CD4-positive, alpha-beta T cell treated with Interleukin-4 for 1 hour (primary cell): ENCODE measurements at places on chromosomes 3 and 15.

GRCh38 chr15:75943713-75944215 lies 40.1 kb downstream of the FBXO22 start:
- DNase-seq = no peak

DNA sequence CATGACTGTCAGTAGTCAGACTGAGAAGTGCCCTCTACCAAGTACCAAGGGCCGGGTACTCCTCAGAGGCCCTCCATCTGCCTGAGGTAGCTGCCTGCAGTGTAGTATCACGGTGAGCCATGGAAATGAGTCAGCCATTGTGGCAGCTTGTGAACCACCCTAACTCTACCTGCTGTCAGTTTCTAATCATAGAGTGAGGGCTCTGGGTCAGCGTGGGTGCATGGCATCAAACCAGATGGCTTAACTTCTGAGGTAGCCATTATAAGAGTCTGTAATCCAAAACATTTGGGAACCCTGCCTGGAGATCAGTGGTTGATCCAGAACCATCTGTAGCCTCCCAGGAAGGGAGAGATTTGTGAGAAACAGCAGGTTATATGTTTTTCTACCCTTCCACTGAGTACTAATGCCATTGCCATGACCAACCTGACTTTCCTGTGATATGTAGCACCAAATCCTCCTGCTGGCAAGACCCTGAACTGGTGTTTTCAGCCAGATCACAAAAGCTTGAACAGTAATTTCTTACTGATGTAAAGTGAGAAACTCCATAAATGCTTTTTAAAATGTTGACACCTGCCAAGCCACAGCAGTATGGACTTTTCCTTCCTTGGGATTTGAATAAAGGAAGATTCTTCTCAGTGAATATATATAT lies 38.9 kb downstream of the ABHD2 start:
- DNase-seq = no peak

GRCh38 chr3:87309601-87310000 lies 33.2 kb upstream of the POU1F1 start:
- no peak for DNase-seq

DNA sequence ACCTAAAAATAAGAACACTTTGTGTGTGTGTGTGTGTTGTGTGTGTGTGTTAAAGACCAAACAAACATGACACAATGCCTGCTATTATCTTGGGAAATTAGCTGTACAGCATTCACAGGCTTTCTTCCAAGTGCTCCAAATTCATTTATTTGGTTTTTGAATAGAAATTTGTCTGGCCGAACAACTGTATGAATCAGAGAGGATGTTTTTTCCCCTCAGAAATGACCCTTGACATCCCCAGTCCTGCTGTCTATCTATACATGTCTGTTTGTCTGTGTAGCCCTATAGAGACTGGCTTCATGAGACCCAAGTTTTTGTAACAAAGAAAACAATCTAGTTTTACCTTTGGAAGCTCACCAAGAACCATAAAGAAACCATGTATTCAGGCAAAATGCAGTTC lies 549.8 kb downstream of the NSUN3 start:
- no peak for DNase-seq

DNA sequence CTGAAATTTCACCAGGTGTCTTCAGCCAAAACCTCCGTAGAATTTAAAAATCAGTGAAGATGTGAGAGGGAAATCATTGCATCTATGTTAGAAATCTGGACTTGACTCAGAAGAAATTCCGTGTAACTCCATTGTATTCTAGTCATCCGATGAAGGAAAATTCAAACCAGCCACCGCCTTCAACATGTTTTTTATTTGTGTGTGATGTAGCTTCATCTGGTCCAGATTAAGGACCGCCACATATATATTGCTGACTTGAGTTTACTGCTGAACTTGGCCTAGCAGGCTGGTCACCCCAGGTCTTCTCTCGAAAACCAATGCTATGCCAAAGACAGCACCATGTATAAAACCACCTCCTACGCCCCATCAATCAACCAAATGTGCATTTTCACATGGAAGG lies 120.9 kb downstream of the FOXP1 start:
- DNase-seq = no peak

GRCh38 chr15:68383161-68384074 lies 48.5 kb downstream of the ITGA11 start:
- peak; percentile 60 for DNase-seq

DNA sequence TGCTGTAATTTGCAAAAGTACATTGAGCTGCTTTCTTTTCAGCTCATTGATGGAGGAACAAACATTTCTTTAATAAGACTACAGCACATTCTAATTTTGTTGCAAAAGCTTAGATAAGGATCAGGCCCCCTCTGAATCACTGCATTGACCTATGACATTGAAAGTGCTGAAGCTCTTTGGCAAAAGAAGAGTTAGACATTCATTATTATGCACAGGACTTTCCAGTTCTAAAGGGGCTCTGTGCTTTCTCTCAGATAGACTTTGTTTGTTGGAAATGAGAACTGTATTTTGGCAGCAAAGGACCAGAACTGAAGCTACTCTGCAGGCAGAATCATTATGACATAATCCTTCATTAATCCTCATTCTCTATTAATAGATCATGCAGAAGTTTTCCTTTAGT lies 252.9 kb upstream of the SOX2 start:
- DNase-seq = no peak

GRCh38 chr3:30643763-30644462 lies 37.5 kb downstream of the TGFBR2 start:
- peak; percentile 65 for DNase-seq

GRCh38 chr3:197222937-197223370 lies 75.5 kb downstream of the DLG1 start:
- DNase-seq = no peak

DNA sequence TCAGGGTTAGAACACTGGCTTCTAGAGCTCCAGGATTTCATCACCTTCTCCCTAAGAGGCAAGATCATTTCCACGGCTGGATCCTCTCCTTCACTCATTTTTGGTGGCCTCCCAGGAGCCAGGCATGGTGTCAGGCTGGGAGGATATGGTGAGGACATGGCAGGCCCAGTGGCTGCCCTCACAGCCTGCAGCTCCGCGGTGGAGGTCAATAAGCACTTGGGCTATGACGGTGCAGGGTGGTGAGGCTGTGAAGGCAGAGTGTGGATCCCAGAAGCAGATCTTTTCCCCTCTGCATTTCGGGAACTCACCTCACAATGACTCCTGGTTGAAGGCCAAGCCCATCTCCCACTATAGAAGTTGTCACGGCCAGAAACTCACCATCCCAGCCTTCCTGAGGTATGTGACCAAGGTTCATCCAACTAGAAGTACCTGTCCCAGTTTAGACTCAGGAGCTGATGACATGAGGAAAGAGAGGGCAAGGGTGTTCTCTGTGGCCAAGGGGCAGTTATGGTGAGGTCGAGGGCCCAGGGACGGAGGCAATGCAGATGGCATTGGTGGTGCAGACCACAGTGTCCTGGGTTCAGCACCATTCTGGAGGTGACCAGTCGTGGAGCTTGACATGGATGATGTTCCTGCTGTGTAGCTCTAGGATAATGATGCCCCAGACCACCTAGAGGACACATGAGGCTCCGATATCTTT lies 100.1 kb upstream of the SMAD3 start:
- no peak for DNase-seq

DNA sequence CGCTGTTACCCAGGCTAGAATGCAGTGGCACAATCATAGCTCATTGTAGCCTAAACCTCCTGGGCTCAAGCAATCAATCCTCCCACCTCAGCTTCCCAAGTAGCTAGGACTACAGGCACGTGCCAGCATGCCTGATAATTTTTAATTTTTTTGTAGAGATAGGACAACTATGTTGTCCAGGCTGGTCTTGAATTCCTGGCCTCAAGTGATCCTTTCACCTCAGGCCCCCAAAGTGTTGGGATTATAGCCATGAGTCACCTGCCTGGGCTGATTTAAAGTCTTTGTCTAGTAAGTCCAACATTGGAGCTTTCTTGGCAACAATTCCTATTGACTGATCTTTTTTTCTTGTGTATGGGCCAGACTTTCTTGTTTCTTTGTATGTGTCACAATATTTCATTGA lies 28.1 kb downstream of the SPINK8 start:
- no peak for DNase-seq

GRCh38 chr3:109325109-109325508 lies 8.8 kb upstream of the DPPA2 start:
- no peak for DNase-seq

GRCh38 chr3:196144383-196145105 lies 62.7 kb upstream of the TFRC start:
- DNase-seq = peak; percentile 55

- no peak for DNase-seq
Measured at GRCh38 chr3:32841867-32842470, 24.2 kb downstream of the TRIM71 start.

DNA sequence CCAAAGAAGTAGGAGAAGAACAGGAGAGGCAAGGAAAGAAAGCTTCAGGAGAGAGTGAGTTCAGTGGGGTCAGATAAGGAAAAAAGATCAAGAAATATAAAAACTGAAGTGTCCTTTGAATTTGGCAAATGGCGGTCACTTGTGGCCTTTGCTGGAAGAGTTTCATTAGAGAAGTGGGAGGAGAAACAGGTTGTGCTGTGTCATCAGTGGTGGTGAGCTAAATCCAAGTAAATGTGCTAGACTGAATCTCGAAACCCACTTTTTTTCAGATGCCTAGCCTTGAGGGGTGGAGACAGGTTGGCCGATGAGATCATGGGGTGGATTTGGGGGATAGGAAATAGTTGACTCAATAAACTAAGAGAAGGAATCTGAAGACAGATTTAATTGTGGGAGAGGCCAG lies 43.7 kb downstream of the CHRD start:
- DNase-seq = no peak

- no peak for DNase-seq
Measured at GRCh38 chr3:118408431-118408830, 626.2 kb downstream of the IGSF11 start.

- DNase-seq = no peak
Measured at GRCh38 chr3:126936853-126937425, 46.0 kb upstream of the PLXNA1 start.

- peak; percentile 41 for DNase-seq
Measured at GRCh38 chr15:89171136-89172072, 50.0 kb downstream of the RLBP1 start.
